Right kidney (tissue), 9 donors: ENCODE measurements at places on chromosomes 7 and 10.

DNA sequence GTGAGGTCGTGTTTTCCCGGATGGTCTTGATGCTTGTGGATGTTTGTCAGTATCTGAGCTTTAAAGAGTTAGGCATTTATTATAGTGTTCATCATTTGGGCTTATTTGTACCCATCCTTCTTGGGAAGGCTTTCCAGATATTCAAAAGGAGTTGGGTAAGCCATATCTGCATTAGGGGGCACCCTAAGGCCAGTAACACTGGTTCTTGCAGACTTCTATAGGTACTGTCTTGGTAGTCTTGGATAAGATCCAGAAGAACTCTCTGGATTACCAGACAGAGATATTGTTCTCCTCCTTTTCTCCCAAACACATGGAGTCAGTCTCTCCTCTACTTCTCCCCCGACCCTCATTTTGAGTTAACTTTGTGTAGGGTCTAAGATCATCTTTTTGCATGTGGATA is 92.8 kb downstream of the SDK1 start:
- no peak for DNase-seq

GRCh38 chr7:102836191-102836919 is 76.4 kb upstream of the LRRC17 start:
- DNase-seq = no peak

DNA sequence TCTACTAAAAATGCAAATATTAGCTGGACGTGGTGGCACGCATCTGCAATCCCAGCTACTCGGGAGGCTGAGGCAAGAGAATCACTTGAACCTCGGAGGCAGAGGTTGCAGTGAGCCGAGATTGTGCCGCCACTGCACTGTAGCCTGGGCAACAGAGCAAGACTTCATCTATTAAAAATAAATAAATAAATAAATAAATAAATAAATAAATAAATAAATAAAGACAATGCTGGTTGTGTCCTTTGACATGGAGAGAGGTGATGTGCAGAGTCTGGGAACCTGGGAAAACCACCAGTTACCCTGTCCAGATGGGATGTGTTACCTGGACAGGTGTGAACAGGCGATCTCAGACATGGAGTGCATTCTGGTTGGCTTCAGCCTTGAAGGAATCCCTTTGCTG is 102.5 kb downstream of the COBL start:
- DNase-seq = no peak

- no peak for DNase-seq
Measured at GRCh38 chr10:109914966-109915365, 8.3 kb downstream of the XPNPEP1 start.

DNA sequence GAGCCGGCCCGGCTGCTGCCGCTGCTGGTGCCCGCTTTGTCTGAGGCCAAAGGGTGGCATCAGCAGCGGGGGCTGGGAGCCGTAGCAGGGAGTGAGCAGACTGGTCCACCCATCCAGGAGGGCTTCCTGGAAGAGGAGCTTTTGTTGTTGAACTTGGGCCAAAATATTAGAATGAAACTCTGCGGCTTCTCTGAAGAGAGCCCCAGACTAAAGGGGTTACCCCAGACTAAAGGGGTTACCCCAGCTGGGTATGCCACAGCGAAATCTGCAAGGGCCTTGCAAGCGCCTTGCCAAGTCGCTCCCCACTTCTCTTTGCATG is 154.7 kb upstream of the ZMIZ1 start:
- no peak for DNase-seq

GRCh38 chr7:101624246-101625001 is 4.7 kb downstream of the MYL10 start:
- DNase-seq = no peak

GRCh38 chr10:35881320-35881719 is 239.2 kb upstream of the FZD8 start:
- no peak for DNase-seq

- no peak for DNase-seq
Measured at GRCh38 chr7:46539892-46540483, 618.9 kb upstream of the IGFBP3 start.
